ENCODE measurements at places on chromosomes 2 and 18.

DNA sequence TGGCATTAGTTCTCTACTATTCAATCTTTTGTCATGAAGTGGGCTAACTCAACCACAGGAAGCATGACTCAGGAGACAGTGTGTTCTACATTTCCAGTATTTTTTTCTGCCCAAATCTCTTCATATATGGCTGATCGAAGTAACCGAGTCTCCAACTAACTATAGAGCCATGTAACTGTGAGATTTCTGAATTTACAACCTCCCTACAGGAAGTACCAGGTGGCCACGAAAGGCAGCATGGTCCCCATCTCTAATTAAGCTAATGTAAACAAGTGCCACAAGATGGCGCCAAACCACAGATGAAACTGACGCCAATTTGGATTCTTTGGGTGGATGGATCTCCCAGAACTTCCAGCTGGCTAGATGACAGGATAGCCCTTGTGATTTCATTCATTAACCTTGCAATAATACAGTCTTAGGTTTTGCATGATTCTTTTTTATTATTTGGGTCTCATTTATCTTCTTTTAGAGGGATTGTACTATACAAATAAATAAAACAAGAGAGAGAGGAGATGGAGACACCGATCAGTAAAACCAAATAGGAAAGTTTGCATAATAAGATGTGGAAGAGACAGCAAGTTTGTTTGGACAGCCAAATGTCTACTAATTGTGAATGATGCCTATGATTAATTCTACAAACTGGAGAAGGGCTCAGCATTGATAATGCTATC, 18.3 kb upstream of the ARHGAP15 start:
- no peaks in the 10 kb centered on the region for H3K27me3 ChIP-seq
- peak; percentile 82 for ATAC-seq
- H3K4me1 ChIP-seq, result peaks cover 9% of the 10 kb centered on the region
- H3K27ac ChIP-seq, result peak overlapping the region; percentile 81

GRCh38 chr2:209380293-209380692, 43.6 kb upstream of the MAP2 start:
- H3K27me3 ChIP-seq, result no peaks in the 10 kb centered on the region
- ATAC-seq, result no peak
- H3K36me3 ChIP-seq, result no peaks in the 10 kb centered on the region
- no peaks in the 10 kb centered on the region for H3K4me1 ChIP-seq
- no peak overlapping the region for H3K27ac ChIP-seq

DNA sequence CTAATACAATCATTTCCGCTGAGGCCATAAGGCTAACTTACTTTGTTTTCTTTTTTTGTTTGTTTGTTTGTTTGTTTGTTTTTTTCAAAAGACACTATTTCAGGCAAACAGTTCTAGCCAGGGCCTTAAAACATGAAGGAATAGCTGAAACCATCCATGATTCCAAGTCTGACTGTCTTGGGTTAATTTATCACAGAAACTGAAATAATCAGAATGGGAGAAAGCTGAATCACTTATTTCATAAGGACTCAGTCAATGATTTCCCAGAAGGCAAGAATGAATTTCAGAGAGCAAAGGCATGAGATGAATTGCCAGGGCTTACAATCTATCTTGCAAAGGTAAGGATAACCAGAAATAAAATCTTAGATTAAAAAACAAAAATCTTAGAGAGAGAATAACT, 1315.1 kb downstream of the SUCLG1 start:
- no peak for ATAC-seq
- no peak overlapping the region for H3K4me3 ChIP-seq
- no peak overlapping the region for H3K27ac ChIP-seq

DNA sequence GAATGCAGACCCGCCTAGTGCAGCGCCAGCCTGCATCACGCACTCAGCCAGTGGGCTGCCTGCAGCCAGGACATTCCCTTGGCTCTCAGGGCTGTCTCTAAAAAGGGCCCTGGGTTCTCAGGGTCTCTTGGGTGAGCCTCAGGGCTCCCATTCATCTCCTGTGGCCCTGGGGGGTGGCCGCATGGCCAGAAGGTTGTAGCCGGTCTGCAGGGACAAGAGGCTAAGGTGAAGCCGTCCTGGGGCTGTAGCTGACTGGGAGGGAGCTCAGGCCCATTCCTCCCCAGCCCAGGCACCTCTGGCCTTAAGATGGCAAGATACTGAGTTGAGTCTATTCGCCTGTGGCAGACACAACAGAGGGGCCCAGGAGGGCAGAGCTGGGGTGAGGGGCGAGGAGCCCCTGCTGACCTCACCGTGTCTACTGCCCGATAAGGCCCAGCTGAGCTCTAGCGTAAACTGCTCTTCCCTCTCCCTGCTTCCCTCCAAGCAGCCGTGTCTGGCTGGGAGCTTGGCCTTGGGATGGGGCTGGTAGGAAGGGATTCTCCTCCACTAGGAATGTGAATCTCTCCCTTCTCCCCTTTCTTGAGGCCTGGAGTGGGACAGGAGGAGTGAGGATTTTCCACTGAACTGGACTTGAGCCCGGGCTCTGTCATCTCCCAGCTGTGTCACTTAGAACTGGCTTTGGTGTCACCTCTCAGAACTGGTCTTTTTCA, 37.9 kb downstream of the INHBB start:
- no peak overlapping the region for H3K4me3 ChIP-seq
- no peaks in the 10 kb centered on the region for H3K36me3 ChIP-seq
- no peak for ATAC-seq
- no peak overlapping the region for H3K27ac ChIP-seq

DNA sequence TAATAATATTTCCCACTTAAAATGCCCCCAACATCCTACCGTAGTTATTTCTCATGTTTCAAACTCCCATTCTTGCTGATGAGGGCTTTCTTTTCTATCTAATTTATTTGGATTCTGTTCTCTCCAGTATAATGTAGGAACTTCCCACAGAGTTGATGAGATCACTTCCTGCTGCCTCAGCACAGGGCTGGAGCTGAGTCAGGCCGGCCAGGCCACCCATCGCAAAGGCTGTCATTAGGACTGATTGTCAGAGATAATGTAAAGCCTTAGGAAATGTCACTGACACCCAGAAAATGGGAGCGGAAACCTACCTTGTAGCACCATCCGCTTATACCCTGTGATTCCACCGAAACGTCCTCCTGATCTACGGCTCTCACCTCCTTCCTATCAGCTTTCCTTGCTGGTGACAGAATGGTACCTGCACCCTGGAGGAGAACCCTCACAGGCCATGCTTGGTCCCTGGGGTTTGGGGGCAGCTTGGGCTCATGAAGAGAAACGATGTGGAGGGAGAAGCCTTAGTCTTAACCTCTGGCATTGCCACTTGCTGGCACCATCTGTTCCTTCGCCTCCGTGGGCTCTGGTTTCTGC, 672.8 kb upstream of the ID2 start:
- H3K27ac ChIP-seq, result no peak overlapping the region
- H3K27me3 ChIP-seq, result no peaks in the 10 kb centered on the region
- H3K36me3 ChIP-seq, result no peaks in the 10 kb centered on the region
- H3K4me3 ChIP-seq, result no peak overlapping the region
- peaks cover 3% of the 10 kb centered on the region for H3K4me1 ChIP-seq

DNA sequence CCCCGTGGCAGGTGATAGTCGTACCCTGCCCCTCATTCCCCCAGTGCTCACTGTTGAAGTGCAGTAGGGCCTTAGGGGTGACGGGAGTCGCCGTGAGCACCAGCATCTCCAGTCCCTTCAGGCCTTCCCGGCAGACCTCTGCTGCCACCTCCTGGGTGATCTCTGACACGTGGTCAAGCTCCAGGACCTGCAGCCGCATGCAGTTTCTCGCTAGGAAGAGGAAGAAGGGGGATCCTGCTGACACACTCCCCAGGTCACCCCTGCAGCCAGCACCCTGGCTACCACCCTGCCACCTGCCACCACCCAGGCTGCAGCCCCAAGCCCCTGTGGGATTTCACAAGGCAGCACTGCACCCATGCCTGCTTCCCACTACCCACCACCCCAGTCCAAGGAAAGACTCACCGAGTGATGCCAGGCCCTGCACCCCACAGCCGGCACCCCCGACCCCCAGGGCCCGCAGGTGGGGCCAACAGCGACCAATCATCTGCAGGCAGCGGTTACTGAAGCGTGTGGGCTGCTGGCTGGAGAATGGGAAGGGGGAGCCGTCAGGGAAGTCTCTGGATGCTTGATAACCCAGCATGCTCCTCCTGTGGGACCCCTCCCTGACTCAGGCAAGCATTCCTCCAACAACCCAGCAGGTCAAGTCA, 23.8 kb downstream of the FBXO41 start:
- H3K27me3 ChIP-seq, result no peaks in the 10 kb centered on the region
- H3K27ac ChIP-seq, result no peak overlapping the region
- ATAC-seq, result no peak
- H3K4me1 ChIP-seq, result no peaks in the 10 kb centered on the region
- H3K4me3 ChIP-seq, result no peak overlapping the region

- H3K4me3 ChIP-seq, result no peak overlapping the region
- no peaks in the 10 kb centered on the region for H3K4me1 ChIP-seq
- H3K27me3 ChIP-seq, result no peaks in the 10 kb centered on the region
- H3K36me3 ChIP-seq, result no peaks in the 10 kb centered on the region
- no peak for ATAC-seq
These were observed 1175.1 kb upstream of the ACVR2A start for GRCh38 chr2:146669735-146670134.

DNA sequence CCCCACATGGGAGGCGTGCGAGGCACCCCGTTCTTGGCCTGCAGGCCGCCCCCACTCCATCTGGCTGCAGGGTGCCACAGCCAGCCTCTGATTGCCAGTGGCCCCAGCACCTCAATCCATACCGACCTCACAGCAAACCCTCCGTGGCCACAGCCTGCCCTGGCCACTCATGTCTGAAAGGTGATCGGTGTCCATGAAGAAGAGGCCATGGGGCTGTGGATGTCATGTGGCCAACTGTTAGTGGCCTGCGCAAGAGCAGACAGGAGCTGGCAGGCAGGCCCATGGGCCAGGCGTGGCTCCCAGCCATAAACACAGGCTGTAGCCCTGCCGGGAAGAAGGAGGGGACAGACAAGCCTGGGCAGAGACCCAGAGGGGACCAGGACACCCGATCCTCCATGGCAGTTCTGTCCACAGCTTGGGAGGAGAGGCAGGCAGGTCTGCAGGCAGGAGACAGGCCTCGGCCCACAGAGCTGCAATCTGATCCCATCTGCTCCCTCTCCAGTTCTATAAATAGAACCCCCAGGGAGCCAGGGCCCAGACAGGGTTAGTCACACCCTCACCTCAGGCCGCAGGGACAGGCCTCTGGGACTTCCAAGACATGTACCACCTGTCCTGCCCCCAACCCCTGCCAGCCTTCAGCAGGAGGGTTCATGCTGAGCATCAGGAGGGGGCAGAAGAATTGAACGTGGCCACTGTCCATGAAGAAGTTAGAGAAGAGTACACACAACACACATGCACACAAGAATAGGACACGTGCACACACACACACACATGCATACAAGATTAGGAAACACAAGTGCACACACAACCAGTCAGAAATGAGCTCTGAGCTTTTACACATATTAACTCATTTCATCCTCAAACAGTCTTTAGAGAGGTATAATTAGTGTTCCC, 16.9 kb downstream of the STEAP3 start:
- no peaks in the 10 kb centered on the region for H3K4me1 ChIP-seq
- no peak overlapping the region for H3K27ac ChIP-seq
- H3K36me3 ChIP-seq, result no peaks in the 10 kb centered on the region
- no peak for ATAC-seq

DNA sequence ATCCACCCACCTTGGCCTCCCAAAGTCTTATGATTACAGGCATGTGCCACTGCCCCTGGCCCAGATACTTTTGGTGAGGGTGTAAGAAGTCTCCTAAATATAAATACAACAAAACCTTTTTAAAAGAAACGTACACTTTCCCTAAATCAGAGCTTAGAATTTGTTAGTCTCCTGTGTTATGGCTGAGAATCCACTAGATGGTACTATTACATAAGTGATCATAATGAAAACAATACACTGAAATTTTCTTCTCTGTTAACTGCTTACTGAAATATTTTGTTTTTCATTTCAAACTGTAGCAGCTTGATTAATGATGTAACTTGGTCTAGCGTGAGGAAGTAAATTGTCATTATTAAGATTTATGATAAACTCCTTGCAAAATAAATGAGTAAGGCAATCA, 74.8 kb upstream of the FAM98A start:
- no peaks in the 10 kb centered on the region for H3K4me1 ChIP-seq
- H3K27me3 ChIP-seq, result peaks cover 4% of the 10 kb centered on the region
- H3K36me3 ChIP-seq, result no peaks in the 10 kb centered on the region
- no peak for ATAC-seq

- H3K4me1 ChIP-seq, result no peaks in the 10 kb centered on the region
- H3K27me3 ChIP-seq, result peaks cover 4% of the 10 kb centered on the region
- H3K36me3 ChIP-seq, result no peaks in the 10 kb centered on the region
- no peak overlapping the region for H3K4me3 ChIP-seq
These were observed 9.0 kb upstream of the FAM136A start for GRCh38 chr2:70310899-70311298.

DNA sequence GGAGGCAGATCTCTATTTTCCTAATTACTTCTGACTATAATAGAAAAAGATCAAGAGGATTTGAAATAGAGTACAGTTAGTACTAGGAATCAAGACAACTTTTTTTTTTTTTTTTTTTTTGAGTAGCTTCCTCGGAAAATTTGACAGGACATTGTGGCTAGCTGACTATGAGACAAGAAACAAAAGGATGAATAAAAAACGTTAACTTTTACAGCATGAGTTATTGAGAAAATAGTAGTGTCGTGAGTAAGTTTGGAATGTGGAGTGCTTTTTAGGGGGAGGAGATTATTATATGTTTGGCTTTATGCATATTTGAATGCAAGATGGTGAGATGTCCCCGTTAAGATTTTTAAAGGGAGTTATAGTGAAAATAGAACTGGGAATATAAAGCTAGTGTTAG, 27.7 kb upstream of the CPS1 start:
- H3K36me3 ChIP-seq, result no peaks in the 10 kb centered on the region
- H3K27ac ChIP-seq, result no peak overlapping the region
- no peaks in the 10 kb centered on the region for H3K4me1 ChIP-seq
- no peak overlapping the region for H3K4me3 ChIP-seq
- no peak for ATAC-seq
